ENCODE measurements at places on chromosomes 2 and 18. TPM values are rescaled to one million over a fixed set of nuclear protein-coding genes. Genes with fewer than 3 reads are reported as not detected.

Gene ANO7
- 1.1 TPM for polyA plus RNA-seq

Gene SERPINB3
- polyA plus RNA-seq, result not detected

Gene GPR45
- not detected for polyA plus RNA-seq

Gene MAB21L4
- polyA plus RNA-seq, result 0.10 TPM

Gene ASXL3
- 4.7 TPM for polyA plus RNA-seq

GRCh38 chr2:26274058-26274613 is 29.4 kb downstream of the HADHB start:
- DNase-seq, result no peak

DNA sequence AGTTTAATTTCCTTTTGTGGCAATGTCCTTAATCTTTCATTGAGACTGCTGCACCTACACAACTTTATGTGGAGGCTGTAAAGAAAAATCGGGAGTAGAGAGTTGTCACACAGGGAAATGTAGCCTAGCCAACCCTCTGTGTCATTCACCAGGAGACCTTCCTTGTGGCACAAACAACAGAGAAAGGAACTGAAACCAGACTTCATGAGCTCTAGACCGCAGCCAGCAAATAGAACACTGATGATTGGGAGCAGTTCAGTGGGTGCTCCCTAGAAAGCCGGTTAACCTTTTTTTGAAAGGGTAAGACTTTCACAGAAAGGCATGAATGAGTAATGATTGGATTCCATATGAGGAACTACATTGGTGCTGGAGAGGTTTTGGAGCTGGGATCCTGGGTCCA is 1752.4 kb upstream of the CELF4 start:
- DNase-seq, result no peak

DNA sequence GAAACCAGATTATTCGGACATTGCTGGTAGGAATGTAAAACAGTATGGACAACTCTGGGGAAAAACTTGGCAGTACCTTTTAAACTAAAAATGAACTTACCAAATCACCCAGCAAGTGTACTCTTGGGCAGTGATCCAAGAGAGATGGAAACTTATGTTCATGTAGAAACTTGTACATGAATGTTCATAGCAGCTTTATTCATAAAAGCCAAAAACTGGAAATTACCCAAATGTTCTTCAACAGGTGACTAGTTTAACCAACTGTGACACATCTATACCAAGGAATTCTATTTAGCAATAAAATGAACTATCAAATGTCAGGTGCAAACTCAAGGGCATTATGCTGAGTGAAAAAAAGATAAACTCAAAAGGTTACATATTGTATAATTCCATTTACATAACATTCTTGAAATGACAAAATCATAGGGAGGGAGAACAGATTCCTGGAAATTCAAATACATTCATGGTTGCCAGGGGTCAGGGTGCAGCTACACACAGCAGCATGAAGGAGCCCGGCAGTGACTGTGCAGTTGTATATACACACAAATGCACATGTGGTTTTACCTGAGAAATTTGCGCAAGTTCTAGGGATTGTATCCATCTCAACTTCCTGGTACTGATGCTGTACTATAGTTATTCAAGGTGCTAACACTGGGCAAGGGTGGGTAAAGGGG is 3.5 kb upstream of the RNU4ATAC start:
- DNase-seq, result peak; percentile 23

Measured in hindlimb muscle (tissue), 1 donor.